CD4-positive, alpha-beta T cell treated with Interleukin-2 at 100 ng/mL for 4 hours (primary cell): ENCODE measurements at places on chromosomes 4 and X.

DNA sequence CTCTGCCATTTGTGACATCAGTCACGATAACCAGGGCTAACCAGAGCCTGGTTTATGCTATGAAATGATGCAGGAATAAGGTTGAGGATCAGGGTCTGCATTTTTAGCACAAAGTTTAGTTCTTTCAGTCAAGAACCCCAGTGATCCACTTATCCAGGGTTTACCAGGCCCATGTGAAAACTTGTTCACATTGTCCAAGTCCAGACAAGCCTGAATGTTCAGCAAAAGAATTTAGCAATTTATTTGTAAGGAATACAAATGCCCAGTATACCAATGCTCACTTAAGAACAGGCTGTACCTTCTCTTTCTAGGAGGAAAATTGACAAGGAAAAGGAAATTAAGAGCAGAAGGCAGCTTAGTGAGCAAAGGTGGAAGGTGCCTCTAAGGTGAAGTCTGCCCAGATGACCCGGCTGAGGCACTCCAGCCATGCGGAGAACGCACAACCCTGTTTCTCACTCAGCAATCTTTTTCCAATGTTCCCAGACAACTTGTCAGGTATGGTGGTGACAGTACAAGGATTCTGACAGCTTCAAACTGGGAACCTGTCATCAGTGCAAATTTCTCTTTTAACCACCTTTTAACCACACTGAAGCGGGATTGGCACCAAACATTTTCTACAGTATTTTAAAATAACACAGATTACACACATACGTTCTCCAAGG, 54.0 kb downstream of the TBC1D9 start:
- DNase-seq: no peak

- DNase-seq: no peak
Observed at GRCh38 chr4:137514406-137515111, 17.7 kb downstream of the PCDH18 start.

- no peak for DNase-seq
Observed at GRCh38 chr4:52843351-52843750, 18.8 kb upstream of the RASL11B start.

- DNase-seq: no peak
Observed at GRCh38 chrX:35340465-35340864, 397.9 kb downstream of the FAM47B start.

DNA sequence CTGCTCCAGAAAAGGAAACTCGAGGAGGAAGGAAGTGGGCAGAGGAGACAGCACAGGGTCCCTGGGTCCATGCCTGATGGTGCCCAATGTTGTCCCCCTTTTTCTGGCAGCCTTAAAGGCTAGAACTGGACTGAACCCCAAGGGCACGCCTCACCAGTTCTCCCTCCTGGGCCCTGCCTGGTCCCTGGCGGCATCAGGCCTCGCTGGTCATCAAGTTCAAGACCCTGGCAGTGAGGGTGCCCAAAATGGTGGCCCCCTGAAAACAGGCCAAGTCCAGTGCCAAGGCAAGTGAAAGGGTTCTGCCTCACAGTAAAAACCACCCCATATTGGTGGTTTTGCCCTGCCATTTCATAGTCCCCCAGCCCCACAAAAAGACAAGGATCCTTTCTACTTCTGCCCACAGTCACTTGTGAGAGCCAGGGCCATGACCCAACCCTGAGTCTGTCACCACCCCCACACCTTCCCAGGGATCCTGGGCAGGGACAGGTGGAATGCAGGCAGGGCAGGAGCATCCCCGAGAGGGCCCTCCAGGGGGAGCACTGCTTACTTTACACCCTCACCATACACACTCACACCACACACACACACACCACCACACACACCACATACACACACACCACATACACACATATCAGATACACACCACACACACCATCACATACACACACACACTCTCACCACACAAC, 107.6 kb downstream of the DCTD start:
- DNase-seq: no peak

DNA sequence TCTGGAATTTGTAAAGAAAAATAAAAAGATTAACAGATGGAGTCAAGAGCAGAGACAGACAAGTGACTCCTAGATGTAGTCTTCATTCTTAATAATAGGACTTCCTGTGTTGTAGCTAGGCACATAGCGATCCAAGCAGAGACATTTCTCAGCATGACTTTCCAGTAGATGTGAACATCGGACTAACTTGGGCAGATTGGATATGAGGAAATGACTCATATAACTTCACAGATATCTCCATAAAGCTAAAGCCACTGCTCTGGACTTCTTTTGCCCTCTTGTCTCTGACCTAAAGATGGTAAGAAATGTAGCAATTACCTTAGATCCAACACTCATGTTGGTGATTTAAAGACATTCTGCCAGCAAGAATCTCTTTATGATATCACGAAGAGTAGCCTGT, 131.7 kb downstream of the EPHA5 start:
- DNase-seq: no peak
